Activated CD4-positive, alpha-beta T cell treated with anti-CD3 and anti-CD28 coated beads, Interleukin-2, amount 10 ng/mL, durations not matched to agents 7 days and 5 days (primary cell): ENCODE measurements at places on chromosomes 7 and 10.

- DNase-seq, result no peak
These were observed 174.6 kb upstream of the SVIL start for GRCh38 chr10:29809383-29809782.

- DNase-seq, result no peak
These were observed 10.5 kb downstream of the STYXL1 start for GRCh38 chr7:76037310-76037709.

DNA sequence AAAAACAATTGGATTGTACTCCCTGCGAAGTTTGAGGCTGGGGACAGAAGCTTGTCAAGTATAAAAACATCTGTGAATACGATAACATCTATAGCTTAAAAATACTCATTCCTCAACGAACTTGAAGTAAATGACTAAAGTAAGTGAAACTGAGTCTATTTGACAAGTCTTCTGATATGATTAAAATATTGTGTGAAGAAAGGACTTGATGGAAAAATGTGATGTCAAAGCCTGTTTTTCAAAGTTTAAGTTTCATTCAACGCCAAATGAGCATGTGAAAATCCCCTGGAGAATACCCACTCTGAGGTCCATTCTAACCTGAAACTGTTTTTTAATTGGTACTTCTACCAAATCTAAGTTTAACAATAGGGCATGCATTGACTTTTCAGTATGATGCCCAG is 122.3 kb upstream of the MDFIC start:
- no peak for DNase-seq

DNA sequence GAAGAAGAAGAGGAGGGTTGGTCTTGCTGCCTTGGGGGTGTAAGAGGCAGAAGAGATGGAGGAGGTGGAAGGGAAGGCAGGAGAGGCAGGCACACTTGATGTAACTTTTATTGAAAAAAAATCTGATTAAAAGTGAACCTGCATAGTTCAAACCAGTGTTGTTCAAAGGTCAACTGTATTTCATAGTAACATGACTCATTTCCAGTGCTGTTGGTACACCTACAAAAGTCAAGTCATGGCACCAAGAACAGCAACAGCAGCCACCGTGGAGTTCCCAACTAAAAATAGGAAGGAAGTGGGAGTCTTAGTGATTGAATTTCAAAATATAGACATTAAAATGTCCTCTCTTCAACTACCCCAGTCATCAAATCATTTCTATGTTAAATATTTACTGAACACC is 88.5 kb downstream of the CTNNA3 start:
- no peak for DNase-seq

DNA sequence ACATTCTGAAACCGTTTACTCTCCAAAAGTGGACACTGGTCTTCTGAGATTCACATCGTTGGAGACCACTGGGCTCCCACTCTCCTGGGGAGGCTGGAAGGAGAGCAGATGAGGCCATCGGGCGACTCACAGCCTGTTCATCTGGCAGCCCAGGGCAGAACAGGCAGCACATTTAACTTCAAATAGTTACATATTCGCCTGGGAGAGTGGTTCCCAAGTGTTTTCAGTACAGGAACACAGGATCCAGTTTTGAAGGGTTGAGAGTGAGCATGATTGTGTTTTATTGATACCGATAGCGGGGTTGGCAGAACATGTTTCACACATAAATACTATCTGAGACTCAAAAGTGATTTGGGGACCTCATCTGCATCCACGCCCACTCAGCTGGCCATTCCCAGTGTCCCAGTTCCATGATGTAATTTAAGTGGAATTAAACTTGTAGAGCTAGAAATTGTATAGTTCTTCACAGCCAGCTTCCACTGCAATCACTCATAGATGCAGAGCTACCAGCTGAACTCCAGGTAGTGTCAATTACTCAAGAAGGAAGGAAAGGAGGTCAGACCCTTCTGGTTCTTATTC is 22.8 kb upstream of the PNLIP start:
- no peak for DNase-seq

DNA sequence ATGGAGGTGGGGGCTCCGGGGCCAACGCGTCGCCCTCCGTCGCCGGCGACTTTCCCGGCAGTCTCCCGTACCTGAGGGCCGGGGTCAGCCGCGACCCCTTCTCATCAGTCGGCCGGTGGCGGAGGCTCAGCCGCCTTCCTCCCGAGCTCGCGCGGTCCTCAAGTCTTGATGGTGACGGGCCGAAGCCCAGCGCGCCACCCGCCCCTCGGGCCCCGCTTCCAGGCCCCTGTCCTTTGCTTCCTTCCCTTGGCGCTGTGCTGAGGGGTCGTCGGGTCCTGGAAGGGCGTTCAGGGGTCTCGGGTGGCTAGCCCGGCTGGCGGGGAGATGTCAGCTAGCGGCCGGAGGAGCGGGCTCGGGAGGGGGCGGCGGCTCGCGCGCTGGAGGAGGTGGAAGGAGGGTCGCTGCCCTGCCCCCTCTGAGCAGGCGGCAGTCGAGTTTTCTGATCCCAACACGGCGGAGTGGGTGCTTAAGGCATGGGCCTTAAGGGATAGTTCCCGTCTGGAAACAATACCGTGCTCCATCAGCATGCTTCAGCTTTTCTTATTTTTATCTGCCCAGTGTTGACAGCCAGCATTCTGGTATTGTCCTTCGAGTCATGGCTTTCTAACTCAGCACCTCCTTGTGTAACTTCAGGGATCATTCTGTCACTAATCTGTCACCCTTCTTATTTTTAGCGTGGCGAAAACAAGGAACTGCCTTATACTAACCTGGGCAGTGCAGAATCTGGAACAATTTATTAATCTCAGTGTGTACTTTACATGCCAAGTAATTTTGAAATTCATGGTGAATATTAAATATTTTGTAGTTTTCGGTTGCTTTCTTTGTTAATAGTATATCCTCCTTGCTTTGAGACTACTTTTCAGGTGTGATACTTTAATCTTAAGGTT is 748 bp downstream of the PHTF2 start:
- DNase-seq, result peak; percentile 19

DNA sequence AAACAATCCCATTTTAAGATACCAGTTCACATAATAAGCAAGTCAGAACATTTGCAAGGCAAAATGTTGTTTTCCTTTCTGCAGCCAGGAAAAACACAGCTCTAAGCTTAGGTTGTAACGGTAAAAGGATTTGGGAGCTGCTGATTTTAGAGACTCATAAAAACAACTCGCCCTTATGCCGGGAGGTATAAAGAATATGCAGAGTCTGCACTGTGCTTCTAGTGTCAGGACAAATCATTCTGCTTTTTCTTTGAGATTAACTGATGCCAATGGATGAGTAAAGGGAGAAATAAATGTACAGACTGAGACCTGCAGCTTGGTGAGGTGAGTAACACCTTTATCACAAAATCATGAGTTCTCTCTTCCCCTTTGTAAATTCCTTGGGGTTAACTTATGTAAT is 2.0 kb upstream of the SFR1 start:
- DNase-seq, result no peak

GRCh38 chr10:33046792-33047191 is 88.8 kb upstream of the ITGB1 start:
- no peak for DNase-seq

- DNase-seq, result no peak
These were observed 1.3 kb downstream of the LRMDA start for GRCh38 chr10:75432763-75433162.

DNA sequence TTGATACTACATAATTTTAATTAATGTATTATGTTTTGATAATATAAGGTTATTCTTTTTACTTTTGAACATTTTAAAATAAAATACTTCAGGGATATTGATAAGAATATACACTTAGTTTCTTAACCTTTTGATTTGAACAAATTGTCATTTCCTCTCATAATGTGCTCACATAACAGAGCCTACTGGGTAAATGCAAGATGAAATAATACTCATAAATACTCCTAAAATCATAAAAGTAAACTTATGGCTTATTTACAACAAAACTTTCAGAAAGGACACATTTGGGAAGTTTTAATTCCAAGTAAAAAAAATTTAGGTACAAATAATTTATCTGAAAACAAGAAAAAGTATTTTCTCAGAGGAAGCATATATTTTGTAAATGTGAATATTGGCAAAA is 101.6 kb upstream of the ABCB5 start:
- DNase-seq, result no peak

- no peak for DNase-seq
These were observed 177.3 kb downstream of the AMPH start for GRCh38 chr7:38453826-38454225.

DNA sequence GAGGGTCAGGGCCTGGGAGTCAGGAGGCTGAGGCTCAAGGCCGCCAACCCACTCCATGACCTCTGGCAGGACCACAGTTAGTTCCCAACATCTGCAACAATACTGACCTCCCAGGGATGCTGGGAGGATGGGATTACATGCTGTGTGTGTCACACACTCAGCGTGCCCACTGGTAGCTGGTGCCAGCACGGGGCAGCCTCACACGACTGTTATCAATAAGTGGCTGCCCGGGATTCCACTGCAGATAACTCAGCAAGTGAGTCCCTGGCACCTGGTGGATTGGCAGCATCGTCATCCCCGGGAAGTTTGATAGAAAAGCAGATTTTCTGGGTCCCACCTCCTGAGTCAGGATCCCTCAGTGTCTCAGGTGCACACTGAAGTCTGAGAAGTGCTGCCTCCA is 110.3 kb downstream of the SLIT1 start:
- DNase-seq, result no peak

DNA sequence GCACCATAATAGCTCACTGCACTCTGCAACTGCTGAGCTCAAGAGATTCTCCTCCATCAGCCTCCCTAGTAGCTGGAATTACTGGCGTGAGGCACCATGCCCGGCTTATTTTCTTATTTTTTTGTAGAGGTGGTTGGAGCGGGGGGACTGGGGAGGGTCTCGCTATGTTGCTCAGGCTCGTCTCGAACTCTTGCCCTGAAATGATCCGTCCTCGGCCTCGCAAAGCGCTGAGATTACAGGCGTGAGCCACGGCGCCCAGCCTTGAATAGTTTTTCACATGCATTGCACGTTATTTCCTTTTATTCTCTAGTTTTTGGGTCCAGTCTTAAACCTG is 526 bp upstream of the LAMTOR4 start:
- no peak for DNase-seq

DNA sequence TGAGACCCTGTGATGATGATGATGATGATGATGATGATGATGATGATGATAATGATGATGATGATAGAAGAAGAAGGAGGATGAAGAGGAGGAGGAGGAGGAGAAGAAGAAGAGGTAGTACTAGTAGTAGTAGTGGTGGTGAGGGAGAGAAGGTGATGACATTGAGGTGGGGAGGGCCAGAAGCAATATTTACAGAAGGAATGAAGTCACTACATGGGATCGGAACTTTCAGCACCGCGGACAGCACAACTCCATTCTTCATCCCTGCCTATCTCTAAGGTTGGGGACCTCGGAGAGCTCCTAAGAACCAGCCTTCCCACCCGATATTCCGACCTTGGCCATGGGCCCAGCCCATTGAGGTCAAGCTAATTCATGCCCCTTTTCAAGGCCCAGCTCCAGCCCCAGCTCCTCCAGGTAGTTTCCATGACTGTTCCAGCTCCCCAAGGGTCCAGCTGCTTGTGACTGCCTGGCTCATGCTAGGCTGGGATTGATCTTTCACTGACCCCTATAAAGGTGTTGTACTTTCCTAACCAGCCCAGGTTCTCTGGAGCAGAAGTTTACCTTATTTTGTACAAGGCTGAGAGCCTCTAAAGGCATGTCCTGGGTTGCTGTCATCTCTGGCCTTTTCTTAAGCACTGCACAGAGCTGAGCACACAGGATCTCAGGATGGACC is 10.3 kb downstream of the CRHR2 start:
- peak; percentile 46 for DNase-seq

- DNase-seq, result no peak
These were observed 32.6 kb downstream of the LRRC4 start for GRCh38 chr7:127998671-127999070.

- DNase-seq, result no peak
These were observed 584.0 kb downstream of the GLRX3 start for GRCh38 chr10:130720235-130720634.

DNA sequence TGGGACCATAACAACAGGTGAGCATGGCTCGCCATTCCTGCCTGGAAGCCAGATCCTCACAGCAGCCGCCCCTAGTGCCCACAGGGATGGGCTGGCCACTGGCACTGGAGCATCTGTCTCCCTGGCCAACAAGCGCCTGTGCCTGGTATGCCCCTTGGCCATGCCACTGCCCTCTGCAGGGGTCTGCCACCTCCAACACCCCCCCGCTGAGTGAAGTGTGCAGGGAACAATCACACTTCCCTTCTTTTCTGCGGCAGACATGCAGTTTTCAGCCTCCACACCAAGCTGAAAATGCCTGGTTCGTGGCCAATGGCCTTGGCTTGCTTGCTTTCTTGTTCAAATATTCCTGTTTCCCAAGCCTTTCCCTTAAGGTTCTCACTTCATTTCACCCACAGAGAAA is 50.7 kb downstream of the HSPA12A start:
- no peak for DNase-seq

DNA sequence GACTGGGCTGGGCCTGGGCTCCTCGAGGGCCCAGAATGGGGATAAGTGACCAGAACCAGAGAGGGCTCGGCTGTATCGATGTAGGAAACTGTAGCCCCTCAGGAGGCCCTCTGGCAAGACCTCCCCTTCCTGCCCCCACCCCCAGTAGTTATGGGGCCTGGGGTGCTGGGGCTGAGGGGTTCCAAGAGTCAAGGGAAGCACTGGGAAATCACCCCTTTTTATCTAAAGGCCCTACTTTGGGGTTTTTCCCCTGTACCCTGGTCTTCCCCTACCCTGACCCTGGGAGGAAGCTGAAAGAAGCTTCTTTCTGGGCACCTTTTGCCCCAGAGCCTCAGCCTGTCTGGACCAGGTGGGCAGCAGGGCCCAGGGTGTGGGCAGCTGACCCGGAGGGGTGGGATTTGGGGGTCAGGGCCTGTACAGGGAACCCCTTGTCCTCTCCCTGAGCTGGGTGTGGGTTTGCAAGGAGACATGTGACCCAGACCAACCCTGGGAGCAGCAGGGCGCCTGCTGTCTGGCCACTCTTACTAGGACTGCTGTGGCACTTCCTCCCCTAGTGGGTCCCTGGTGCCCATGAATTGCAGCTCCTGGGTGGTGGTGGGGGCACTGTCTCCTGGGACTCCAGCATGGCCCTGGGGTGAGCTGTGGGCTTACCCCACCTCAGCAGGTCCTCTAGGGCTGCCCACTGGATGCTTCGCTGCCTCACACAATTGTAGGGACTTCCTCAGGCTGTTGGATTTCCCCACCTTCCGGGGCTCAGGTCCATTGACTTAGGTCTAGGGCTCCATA is 1.5 kb downstream of the IRF5 start:
- no peak for DNase-seq

GRCh38 chr10:102795453-102796406 is 41.5 kb downstream of the CYP17A1 start:
- no peak for DNase-seq

GRCh38 chr10:95789902-95790301 is 33.9 kb downstream of the ENTPD1 start:
- DNase-seq, result no peak

- peak; percentile 34 for DNase-seq
These were observed 66.2 kb upstream of the ARID5B start for GRCh38 chr10:61835069-61835945.
